T-helper 1 cell (primary cell): ENCODE measurements at places on chromosomes 12 and 14.

GRCh38 chr12:4112734-4113325, 160.7 kb upstream of the CCND2 start:
- no peak for DNase-seq

GRCh38 chr12:62720025-62720424, 214.9 kb downstream of the PPM1H start:
- DNase-seq, result no peak

DNA sequence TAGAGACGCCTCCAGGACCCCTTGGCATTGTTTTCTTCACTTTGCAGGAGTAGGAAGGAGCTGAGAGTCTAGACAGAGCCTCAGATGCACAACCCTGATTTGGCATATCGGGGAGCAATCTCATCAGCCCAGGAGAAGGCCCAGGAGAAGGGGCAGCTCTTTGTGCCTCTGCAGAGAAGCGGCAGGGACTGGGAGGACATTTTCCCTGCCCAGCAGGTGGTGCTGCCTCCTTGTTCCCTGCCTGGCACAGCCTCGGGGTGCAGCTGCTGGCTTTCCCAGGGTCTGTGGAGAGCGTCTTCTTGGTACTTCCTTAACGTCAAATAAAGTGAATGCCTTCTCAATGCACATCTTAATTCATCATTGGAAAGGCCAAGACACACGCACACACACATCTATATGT, 419.5 kb downstream of the TMEM121 start:
- DNase-seq, result peak; percentile 34

GRCh38 chr14:102764220-102764671, 13.0 kb upstream of the TRAF3 start:
- DNase-seq, result no peak

GRCh38 chr12:7005311-7005710, 13.0 kb downstream of the LPCAT3 start:
- DNase-seq, result no peak

GRCh38 chr12:22217556-22217955, 117.0 kb downstream of the ST8SIA1 start:
- DNase-seq, result no peak

DNA sequence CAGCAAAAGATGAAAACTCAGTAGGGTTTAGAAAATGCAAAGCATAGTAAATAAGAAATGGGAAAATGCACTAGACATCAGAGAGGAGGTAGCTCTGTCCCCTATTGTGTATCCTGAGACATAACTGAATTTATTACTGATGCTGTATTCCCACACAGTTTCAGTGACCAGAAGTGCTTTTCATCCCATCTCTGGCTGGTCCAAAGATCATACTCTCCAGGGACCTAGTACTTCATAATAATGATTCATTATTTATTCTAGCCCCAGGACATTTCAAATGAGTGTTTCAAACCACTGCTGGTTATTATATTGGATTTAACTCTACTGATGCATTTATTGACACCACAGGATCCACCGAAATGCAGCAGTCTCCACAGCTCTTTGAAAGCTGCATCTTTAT, 163.3 kb downstream of the PAWR start:
- DNase-seq, result no peak

DNA sequence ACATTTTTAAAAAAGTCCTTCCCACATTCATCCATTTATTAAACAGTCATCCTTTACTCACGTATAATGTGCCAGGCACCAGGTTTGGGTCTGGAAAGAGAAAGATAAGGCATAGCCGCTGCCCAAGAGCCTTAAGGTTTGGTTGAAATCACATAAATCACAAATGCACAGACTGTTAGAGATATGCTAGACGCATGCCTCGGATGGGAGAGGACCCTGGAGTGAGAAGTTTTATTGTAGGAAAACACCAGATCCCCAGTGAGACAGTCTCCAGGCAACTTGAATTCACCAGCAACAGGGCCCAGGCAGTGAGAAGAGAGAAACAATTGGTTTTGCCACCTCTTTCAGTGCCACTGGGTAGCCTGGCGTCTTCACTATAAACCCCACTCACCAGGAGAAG, 305.9 kb upstream of the AMIGO2 start:
- no peak for DNase-seq

DNA sequence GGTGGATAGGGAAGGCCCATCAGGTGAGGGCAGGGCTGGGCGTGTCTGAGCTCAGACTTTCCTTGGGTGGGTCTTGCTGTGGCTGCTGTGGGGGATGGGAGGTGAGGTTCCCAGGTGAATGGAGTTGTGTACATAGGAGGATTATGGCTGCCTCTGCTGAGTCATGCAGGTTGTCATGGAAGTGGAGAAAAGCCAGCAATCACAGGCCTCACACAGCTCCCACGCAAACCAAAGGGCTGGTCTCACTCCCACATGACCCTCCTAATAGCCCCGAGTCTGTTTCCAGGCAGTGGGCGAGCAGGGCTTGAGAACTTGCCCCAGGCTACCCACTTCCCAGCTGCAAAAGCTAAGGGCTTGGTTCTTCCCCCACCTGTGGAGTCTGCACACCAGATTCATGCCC, 149.5 kb downstream of the IPO8 start:
- DNase-seq, result no peak

DNA sequence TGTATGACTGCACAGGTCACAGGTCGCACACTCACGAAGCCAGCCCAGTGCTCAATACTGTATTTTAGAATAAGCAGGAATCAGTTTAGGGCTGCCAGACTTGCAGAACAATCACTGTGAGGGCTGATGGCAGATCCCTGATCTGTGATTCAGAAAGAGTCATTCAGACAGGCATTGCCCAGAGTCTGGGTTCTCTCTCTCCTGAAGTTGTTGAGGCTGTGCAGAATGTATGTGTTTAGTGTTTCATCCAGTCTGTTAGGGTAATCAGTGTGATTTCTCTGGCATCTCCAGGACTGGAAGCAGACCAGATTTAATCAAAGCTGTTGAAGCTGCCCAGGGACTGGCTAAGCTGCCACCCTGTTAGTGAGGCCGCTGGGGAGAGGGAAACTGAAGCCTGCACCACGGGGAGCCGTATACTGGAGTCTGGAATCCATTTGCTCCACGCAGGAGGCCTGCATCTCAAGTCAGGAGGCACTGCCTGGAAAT, 69.3 kb downstream of the ETV6 start:
- DNase-seq, result no peak

DNA sequence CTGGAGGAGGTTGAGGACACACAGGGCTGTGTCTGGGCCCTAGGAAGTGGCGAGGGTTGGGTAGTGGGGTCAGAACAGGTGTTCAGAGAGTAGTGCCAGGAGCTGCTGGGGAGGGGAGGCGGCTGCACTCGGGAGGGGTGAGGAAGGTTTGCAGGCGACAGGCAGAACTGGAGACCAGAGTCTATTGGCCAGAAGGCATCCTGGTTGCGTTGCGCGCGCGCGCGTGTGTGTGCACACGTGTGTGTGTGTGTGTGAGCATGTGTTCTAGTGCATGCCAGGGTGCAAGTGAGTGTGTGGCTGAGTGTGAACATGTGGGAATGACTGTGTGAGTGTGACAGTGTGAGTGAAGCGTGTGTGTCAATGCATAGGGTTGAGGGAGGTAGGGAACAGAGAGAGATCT, 86.4 kb downstream of the CCDC92 start:
- DNase-seq, result no peak

GRCh38 chr14:92704036-92704804, 44.2 kb downstream of the LGMN start:
- no peak for DNase-seq

DNA sequence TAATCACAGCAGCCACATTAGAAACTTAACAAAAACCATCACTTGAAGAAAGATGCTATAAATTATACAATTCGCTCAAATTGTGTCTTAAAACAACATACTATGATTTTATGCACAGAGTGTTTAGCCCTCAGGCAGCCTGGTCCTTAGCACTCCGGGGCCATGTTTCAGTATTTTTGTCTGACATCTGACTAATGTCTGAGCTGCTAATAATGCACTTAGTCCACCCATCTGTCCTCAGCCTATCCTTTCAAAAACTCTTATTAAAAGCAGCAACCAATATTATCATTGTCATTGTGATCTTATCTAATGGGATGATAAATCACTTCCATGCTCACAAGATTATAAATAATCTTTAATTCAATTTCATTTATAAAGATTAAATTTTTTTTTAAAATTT, 602.7 kb upstream of the FOXG1 start:
- no peak for DNase-seq

DNA sequence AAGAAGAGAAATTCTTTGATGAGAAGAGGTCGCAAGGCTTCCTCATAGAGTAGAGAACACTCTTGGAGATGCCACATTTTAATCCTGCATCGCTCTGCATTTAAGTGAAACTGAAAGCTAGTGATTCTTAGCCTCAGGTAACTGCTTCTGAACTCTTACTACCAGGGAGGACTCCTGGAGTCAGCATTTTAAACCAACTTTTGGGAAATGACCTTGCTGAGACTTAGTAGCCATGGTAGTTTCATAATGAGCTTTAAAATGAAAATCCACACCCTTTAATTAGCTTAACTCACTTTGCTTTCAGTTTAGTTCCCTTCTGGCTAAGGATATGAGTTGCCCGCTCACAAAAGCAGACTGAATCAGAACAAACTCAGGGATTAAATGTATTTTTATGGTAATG, 80.3 kb downstream of the SYNE2 start:
- no peak for DNase-seq

GRCh38 chr14:48788771-48789170, 797.4 kb downstream of the RPS29 start:
- DNase-seq, result no peak

- DNase-seq, result no peak
These were observed 39.2 kb upstream of the EEA1 start for GRCh38 chr12:92968176-92968813.

DNA sequence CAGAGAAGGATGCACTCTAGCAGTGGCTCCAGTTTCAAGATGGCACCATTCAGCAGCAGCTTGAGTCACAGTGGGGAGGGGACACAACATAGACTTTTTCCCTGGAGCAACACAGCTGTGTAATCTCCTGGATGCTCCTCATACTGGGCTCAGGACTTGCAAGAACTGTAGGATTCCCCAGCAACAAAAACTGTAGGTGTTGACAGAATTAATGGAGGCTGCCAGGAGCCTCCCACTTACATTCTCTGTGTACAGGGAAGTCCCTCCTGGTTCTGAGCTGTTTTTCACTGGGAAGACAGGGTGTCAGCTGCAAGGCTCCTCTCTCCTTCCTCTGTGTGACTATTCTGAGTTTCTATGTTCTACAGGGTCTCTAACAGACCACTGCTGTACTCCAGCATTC, 217.9 kb downstream of the KIF21A start:
- no peak for DNase-seq

- no peak for DNase-seq
These were observed 150.3 kb downstream of the DPF3 start for GRCh38 chr14:72743626-72744025.

DNA sequence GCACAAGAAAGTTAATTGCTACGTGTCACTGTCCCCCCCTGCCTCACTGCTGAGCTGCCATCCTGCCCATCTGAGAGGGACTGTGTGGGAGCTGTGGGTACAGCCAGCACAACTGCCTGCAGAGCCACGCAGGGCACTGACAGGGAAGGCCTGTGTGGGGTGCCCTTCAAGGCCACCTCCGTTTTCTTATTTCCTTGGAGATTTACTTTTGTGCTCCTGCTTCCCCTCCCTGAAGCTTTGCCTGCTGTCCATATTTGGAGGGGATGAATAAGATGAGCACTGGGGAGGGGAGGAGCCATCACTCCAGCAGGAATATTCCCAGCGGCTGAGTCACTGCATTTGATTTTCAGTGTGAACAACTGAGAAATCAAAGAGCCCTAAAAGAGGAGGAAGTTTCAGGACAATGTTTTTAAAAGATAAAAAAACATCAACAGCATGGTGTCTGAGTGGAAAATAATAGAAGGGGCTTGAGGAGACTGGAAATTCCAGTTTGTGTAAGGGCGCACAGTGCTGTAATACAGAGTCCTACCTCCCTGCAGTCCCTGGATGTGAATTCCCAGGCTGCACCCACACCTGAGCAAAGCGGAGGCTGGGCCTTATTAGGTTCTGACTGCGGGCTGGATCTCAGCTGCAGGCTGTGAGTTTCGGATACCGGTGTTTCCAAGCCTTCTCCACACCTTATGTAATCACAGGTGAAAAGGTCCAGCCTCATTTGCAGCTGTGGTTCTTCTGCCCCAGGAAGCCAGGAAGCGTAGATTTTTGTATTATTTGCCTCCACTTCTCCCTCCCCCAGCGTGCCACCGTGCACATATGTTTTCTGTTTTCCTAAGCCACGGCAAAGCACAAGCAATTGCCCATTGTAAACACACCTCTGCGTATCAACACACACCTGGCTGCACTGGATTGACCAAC, 192.6 kb upstream of the BCL2L14 start:
- DNase-seq, result no peak

GRCh38 chr12:116404247-116404646, 126.8 kb upstream of the MED13L start:
- DNase-seq, result no peak

DNA sequence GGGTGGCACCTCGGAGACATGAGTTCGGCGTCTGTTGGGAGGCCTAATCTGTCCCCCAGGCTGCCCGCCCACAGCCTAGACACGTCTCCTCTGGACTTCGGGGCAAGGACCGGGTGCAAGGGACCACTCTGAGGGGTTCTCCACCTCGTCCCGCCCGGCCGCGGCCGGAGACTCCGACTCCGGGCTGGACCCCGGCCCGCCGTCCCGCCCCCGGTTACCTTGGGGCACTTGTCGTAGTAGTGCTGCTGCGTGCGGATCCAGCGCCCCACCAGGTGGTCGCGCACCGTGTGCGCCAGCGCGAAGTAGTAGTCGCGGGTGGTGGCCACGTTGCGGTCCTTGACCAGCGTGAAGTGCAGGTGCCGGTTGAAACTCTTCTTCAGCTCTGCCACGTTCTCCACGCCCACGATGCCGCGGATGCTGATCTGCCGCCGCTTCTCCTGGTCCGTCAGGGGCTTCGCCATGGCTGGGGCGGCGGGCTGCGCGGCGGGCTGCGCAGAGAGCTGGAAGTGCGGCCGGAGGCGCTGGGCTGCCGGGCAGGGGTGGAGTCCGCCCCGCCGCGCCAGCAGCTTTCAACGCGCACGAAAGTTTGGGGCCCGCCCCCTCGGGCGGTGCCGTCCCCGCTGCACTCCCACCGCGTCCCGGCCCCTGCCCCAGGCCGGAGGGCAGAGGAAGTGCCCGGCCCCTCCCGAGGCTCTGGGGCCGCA, at the start of gene PYGL:
Gene PYGL (minus strand): TSS at position 541 of the 704 bp plus-strand sequence. CDS start 80 bp downstream, at position 461.
- DNase-seq, result peak; percentile 6

- DNase-seq, result no peak
These were observed 14.5 kb upstream of the SLC38A2 start for GRCh38 chr12:46386877-46387629.

DNA sequence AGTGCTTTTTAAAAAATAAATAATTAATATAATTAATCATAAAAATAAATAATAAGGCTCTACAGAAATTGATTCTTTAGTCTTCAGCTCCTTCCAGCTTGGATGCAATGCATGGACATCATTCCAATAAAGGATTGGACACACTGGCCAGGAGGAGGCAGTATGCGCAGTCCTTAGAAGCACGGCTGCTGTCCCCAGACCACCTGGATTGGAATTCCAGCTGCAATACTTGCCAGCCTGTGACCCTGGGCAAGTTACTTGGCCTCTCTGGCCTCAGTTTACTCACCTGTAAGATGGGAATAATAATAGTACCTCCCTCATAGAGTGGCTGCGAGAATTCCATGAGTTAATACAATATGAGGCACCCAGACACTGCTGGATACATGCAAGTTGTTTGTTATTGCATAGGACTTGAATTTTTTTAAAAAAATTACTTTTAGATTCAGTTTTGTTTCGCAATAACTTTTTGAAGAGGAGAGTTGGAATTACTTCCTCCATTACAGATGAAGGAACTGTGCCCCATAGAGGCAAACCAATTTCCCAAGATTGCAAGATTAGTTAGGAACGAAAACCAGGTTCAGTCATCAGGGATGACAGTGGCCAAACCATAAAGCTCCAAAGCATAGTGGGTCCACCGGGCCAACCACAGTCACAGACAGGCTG, 12.2 kb downstream of the RPH3A start:
- DNase-seq, result no peak
